ENCODE measurements at places on chromosomes 7 and 10. TPM values are rescaled to one million over a fixed set of nuclear protein-coding genes. Genes with fewer than 3 reads are reported as not detected.

The PDE6C gene
- total RNA-seq = not detected

GRCh38 chr7:100342765-100343164 lies 15.2 kb upstream of the PILRB start:
- H3K4me3 ChIP-seq = no peak overlapping the region
- H3K27me3 ChIP-seq = no peaks in the 10 kb centered on the region
- DNase-seq = no peak
- H3K27ac ChIP-seq = peak overlapping the region; percentile 71

DNA sequence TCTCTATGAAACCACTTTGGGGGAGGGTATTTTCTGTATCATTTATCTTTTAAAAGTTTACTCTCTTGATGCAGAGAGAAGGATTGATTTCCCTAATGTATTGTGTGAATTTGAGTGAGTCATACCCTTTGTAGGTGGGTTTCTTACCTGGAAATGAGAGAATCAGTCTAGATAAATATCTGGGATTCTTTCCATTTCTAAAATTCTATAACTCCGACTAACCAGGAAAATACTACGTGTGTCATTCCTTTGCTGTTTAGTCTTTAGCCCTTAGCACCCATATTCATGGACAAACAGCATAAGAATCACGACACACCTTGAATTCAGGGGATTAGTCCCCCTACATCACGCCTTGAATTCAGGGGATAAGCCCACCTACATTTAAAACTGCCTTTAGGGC lies 139.1 kb downstream of the GATA3 start:
- H3K4me3 ChIP-seq = no peak overlapping the region
- DNase-seq = no peak
- no peak overlapping the region for H3K27ac ChIP-seq
- H3K27me3 ChIP-seq = peaks cover 11% of the 10 kb centered on the region
- H3K36me3 ChIP-seq = no peaks in the 10 kb centered on the region
- no peaks in the 10 kb centered on the region for H3K4me1 ChIP-seq

The CALD1 gene
- total RNA-seq = 71.8 TPM

GRCh38 chr7:5420881-5421713 lies 2.5 kb downstream of the TNRC18 start:
- H3K27me3 ChIP-seq = peaks cover 28% of the 10 kb centered on the region
- H3K4me1 ChIP-seq = peaks cover 35% of the 10 kb centered on the region
- H3K36me3 ChIP-seq = peaks cover 2% of the 10 kb centered on the region
- peak overlapping the region; percentile 43 for H3K27ac ChIP-seq

- no peaks in the 10 kb centered on the region for H3K4me1 ChIP-seq
- no peaks in the 10 kb centered on the region for H3K36me3 ChIP-seq
- no peak overlapping the region for H3K4me3 ChIP-seq
Measured at GRCh38 chr7:48875045-48875916, 49.1 kb upstream of the CDC14C start.

DNA sequence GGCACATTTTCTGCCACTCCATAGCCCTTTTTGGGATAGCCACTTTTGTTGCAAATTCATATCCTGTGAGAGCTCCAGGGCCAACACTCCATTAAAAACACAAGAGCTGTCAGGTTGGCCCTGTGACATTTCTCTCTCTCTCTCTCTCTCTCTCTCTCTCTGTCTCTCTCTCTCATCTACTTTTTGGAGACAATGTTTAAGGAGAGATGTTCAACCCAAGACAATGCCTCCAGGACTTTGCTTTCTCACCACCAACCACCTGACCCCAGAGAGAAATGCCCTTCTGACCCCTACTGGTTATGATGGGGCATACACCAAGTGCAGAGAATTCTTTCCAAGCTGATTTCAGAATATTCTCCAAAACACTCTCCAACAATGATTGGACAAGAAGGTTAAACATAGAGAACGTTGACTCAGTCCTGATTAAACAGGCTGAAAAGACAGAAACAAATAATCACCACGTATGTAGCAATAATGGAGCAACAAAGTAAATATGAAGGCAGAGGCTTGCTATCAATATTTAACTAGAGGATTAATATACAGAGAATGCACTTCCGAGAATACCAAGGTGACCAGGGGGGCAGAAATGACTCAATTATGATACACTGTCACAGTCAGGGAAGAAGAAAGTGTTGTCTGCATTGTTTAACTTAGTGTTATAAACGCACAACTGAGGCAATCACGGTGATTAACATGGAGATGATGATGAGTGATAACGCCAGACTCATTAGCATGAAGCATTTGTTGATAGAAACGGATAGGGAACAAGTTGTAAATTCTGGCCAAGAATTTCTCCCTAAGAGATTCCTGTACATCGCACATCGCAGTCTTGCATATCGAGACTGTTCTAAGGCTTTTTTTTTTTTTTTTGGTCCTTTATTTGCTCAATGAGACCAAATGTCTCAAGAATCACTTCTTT lies 178.5 kb downstream of the NRP1 start:
- H3K4me1 ChIP-seq = peaks cover 23% of the 10 kb centered on the region
- peaks cover 6% of the 10 kb centered on the region for H3K36me3 ChIP-seq
- no peaks in the 10 kb centered on the region for H3K27me3 ChIP-seq
- no peak overlapping the region for H3K27ac ChIP-seq
- no peak for DNase-seq

GRCh38 chr7:149022756-149023360 lies 5.4 kb downstream of the PDIA4 start:
- H3K4me3 ChIP-seq = peak overlapping the region; percentile 37
- peaks cover 56% of the 10 kb centered on the region for H3K4me1 ChIP-seq
- no peak overlapping the region for H3K27ac ChIP-seq
- no peak for DNase-seq

- peaks cover 2% of the 10 kb centered on the region for H3K27me3 ChIP-seq
- no peak overlapping the region for H3K4me3 ChIP-seq
- peaks cover 40% of the 10 kb centered on the region for H3K4me1 ChIP-seq
- H3K27ac ChIP-seq = no peak overlapping the region
- H3K36me3 ChIP-seq = no peaks in the 10 kb centered on the region
Measured at GRCh38 chr7:29459589-29459988, 104.0 kb upstream of the PRR15 start.

GRCh38 chr7:157668221-157668883 lies 331.5 kb downstream of the DNAJB6 start:
- H3K27ac ChIP-seq = peak overlapping the region; percentile 41
- peaks cover 8% of the 10 kb centered on the region for H3K36me3 ChIP-seq
- no peak for DNase-seq
- no peaks in the 10 kb centered on the region for H3K27me3 ChIP-seq
- H3K4me1 ChIP-seq = peaks cover 70% of the 10 kb centered on the region

DNA sequence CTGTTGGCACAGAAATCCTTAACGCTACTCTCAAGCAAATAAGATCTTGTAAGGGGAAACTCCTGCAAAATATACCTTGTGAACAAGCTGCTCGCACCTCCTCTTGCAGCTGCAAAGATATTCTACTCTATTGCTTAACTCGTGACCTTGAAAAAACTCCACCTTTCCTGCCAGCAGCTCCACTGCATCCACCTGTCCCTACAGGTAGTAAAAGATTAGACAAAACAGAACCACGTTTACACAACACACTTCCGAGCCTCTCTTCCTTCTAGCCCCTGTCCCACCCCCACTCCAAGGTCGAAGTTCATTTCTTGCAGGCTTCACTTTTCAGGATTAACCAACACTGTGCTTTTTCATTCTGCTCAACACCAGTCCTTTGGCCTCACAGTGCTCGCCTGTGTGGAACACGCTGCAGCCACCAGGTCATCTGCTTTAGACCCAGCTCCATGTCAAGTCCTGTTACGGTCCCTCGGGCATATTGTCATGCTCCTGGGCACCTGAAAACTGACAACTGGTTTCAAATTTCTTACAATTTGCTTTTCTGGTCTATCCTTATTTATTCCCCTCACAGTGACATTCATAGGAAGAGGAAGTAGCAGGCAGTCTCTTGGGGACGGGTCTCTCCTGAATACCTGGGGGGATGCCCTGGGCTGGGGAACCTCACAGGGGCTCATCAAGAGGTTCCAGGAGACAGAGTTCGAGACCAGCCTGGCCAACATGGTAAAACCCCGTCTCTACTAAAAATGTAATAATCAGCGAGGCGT lies 165.8 kb upstream of the KLF14 start:
- peaks cover 6% of the 10 kb centered on the region for H3K27me3 ChIP-seq
- no peaks in the 10 kb centered on the region for H3K36me3 ChIP-seq
- no peak overlapping the region for H3K27ac ChIP-seq
- no peak overlapping the region for H3K4me3 ChIP-seq

The PRF1 gene
- not detected for total RNA-seq

DNA sequence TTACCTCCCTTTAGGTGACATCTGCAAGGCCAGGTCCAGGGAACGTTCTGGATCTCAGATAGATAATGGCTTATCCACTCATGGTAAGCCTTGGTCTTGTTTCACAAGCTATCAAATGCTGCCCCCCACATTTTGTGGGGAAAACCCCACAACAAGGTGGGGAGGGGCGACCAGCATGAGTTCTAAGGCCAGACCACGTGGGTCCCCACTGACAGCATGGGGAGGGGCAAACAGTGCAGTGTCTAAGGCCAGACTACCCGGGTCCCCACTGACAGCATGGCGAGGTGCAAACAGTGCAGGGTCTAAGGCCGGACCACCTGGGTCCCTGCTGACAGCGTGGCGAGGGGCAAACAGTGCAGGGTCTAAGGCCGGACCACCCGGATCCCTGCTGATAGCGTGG lies 102.8 kb downstream of the DIP2C start:
- H3K27me3 ChIP-seq = no peaks in the 10 kb centered on the region
- peaks cover 48% of the 10 kb centered on the region for H3K4me1 ChIP-seq
- no peak for DNase-seq
- H3K36me3 ChIP-seq = no peaks in the 10 kb centered on the region
- no peak overlapping the region for H3K4me3 ChIP-seq

- H3K4me1 ChIP-seq = peaks cover 32% of the 10 kb centered on the region
- no peak for DNase-seq
- H3K36me3 ChIP-seq = no peaks in the 10 kb centered on the region
- H3K27ac ChIP-seq = no peak overlapping the region
Measured at GRCh38 chr7:8440670-8441069, 7.3 kb downstream of the NXPH1 start.

DNA sequence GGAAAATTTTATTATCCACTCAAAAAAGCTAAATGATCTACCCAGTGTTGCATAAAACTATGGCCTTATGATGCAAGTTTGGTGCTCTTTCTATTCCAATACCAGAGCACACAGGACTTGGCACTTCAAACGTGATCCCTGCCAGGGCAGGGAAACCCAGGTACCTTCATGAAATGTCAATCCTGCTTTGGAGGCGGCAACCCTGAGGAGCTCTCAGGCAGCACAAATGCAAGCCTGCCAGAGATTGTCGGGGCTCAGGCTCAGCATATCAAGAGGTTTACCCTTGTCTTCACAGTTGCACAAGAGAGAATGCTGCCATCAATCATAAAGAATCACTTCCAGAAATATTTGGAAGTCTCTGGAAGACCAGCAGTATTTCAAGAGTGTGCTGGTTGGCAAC lies 151.5 kb downstream of the GLI3 start:
- no peaks in the 10 kb centered on the region for H3K27me3 ChIP-seq
- peaks cover 76% of the 10 kb centered on the region for H3K4me1 ChIP-seq

The OR2A1 gene
- 0.19 TPM for total RNA-seq

- H3K27me3 ChIP-seq = no peaks in the 10 kb centered on the region
- no peaks in the 10 kb centered on the region for H3K4me1 ChIP-seq
- no peak for DNase-seq
- H3K27ac ChIP-seq = peak overlapping the region; percentile 57
Measured at GRCh38 chr10:70564901-70565351, 37.6 kb downstream of the PRF1 start.

- no peak overlapping the region for H3K4me3 ChIP-seq
- H3K36me3 ChIP-seq = peaks cover 31% of the 10 kb centered on the region
- no peak overlapping the region for H3K27ac ChIP-seq
- DNase-seq = no peak
Measured at GRCh38 chr7:77778535-77778934, 19.7 kb downstream of the TMEM60 start.

The AZGP1 gene
- total RNA-seq = 0.52 TPM

DNA sequence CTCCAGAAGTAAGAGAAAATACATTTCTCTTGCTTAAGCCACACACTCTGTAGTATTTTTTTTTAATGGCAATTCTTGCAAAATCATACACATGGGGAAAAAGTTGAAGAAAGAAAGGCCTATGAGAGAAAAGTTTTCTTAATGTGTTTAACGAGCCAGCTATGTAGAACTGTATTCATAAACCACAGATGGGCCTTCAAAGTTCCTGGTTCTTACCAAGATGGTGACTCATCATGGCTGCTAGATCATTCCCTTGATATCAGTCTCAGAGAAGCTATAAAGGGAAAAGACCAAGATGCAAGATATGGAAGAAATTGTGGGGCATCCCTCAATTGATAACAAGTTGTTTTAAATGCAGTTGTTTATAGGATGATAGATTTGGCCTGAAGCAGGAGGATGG lies 992.7 kb upstream of the MBL2 start:
- H3K27ac ChIP-seq = no peak overlapping the region
- no peaks in the 10 kb centered on the region for H3K27me3 ChIP-seq
- no peaks in the 10 kb centered on the region for H3K4me1 ChIP-seq

GRCh38 chr10:943334-944033 lies 12.0 kb upstream of the LARP4B start:
- no peak overlapping the region for H3K4me3 ChIP-seq
- H3K4me1 ChIP-seq = no peaks in the 10 kb centered on the region
- DNase-seq = no peak
- H3K27me3 ChIP-seq = no peaks in the 10 kb centered on the region
- H3K27ac ChIP-seq = no peak overlapping the region

- H3K36me3 ChIP-seq = no peaks in the 10 kb centered on the region
- peaks cover 2% of the 10 kb centered on the region for H3K27me3 ChIP-seq
- H3K4me1 ChIP-seq = peaks cover 8% of the 10 kb centered on the region
- H3K27ac ChIP-seq = no peak overlapping the region
Measured at GRCh38 chr7:73980206-73980605, 47.8 kb upstream of the ELN start.

- no peak overlapping the region for H3K27ac ChIP-seq
- peaks cover 15% of the 10 kb centered on the region for H3K4me1 ChIP-seq
- DNase-seq = no peak
- H3K36me3 ChIP-seq = no peaks in the 10 kb centered on the region
Measured at GRCh38 chr7:155497149-155497901, 39.4 kb downstream of the EN2 start.

DNA sequence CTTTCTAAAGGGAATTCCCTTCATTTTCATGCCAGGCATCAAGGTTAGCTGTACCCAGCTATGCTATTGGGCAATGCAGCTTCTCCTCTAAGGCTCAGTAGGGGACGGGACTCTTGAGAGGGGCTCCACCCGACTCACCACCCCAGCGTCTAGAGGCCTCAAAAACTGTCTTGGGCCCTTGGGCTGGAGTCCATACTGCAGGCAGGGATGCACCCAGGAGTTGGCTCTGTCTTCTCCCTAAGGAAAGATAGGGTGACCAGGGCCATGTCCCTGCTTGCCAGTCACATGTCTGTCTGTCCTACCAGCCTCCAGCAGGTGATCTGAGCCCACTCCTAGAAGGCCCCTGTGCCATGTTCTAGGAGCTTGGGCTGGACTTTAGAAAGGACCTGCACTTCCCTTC lies 1.2 kb downstream of the OPN4 start:
- H3K4me3 ChIP-seq = no peak overlapping the region
- DNase-seq = no peak
- no peaks in the 10 kb centered on the region for H3K27me3 ChIP-seq
- H3K27ac ChIP-seq = no peak overlapping the region
- no peaks in the 10 kb centered on the region for H3K36me3 ChIP-seq

- no peaks in the 10 kb centered on the region for H3K4me1 ChIP-seq
- peaks cover under 1% of the 10 kb centered on the region for H3K27me3 ChIP-seq
- H3K4me3 ChIP-seq = no peak overlapping the region
- DNase-seq = no peak
- H3K36me3 ChIP-seq = no peaks in the 10 kb centered on the region
Measured at GRCh38 chr7:49714182-49714581, 59.3 kb upstream of the VWC2 start.
